ENCODE measurements at places on chromosomes 1 and 21. TPM values are rescaled to one million over a fixed set of nuclear protein-coding genes. Genes with fewer than 3 reads are reported as not detected.

DNA sequence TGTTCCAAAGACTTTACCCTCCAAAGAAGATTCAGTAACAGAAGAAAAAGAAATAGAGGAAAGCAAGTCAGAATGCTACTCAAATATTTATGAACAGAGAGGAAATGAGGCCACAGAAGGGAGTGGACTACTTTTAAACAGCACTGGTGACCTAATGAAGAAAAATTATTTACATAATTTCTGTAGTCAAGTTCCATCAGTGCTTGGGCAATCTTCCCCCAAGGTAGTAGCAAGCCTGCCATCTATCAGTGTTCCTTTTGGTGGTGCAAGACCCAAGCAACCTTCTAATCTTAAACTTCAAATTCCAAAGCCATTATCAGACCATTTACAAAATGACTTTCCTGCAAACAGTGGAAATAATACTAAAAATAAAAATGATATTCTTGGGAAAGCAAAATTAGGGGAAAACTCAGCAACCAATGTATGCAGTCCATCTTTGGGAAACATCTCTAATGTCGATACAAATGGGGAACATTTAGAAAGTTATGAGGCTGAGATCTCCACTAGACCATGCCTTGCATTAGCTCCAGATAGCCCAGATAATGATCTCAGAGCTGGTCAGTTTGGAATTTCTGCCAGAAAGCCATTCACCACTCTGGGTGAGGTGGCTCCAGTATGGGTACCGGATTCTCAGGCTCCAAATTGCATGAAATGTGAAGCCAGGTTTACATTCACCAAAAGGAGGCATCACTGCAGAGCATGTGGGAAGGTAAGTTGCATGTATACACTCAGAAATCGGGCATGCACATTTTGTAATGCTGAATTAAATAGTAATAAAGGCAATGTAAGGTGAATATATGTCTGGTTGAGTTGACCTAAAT, 97.2 kb downstream of the ZFYVE9 start:
- no peak for DNase-seq

GRCh38 chr21:32658524-32658923, 46.3 kb upstream of the CFAP298 start:
- DNase-seq: no peak

DNA sequence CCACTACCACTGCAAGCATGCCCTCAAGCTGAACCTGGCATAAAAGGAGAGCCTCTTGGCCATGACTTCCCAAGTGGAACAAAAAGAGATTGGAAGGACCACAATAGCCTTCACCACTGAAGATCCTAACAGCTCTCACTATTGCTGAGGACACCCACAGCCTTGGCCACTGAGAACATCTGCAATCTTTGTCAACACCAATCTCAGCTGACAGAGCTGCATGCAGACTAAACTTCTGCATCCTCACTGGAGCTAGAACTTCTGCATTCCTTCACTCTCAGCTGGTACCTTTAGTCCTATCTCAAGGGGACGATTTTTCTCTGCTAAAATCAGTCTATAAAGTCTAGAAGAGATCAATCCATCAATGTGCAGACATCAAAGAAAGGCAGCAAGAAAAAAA, 8.3 kb upstream of the FCRL2 start:
- DNase-seq: no peak

DNA sequence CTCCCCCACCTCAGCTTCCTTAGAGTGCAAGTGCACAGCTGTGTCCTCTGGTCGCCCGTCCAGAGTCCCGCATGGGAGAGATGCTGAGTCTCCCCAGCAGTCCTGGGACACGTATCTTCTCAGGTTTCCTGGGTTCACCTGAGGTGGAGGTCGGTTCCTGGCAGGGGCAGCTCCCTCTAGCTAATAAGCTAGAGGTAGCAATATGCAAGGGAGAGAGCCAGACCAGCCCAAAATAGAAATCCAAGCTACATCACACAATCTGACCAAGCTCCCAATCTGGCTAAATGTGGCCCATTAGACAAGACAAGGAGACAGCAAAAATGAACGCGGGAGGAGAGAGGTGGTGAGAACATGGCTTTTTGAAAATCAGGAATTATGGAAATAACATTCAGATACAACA, 30.9 kb upstream of the CADM3 start:
- no peak for DNase-seq

GRCh38 chr1:86339014-86339812, 56.9 kb downstream of the ODF2L start:
- no peak for DNase-seq

GRCh38 chr1:55720261-55720660, 505.1 kb upstream of the USP24 start:
- DNase-seq: no peak

DNA sequence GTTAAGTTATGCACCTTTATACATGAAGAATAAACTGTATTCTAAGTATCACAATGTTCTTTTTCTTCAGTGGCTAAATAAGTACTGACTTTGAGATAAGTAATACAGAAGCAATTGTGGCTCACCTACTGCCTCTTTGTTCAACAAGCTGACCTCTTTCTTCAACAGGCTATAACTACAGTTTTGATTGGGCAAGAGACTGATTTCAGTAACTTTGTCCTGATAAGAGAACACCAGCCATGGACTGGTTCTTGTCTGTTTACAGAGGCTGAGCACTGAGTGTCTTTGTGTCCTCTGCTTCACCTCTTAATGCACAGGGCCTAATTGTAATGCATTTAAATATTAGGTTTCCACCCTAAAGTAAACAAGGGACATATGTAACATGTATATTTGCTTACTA, 34.6 kb upstream of the PDE4B start:
- DNase-seq: no peak

The RIPPLY3 gene
- total RNA-seq: not detected

Measured in T-cell (primary cell).